Pulmonary artery endothelial cell (primary cell): ENCODE measurements at places on chromosomes 11 and 22. TPM values are rescaled to one million over a fixed set of nuclear protein-coding genes. Genes with fewer than 3 reads are reported as not detected.

DNA sequence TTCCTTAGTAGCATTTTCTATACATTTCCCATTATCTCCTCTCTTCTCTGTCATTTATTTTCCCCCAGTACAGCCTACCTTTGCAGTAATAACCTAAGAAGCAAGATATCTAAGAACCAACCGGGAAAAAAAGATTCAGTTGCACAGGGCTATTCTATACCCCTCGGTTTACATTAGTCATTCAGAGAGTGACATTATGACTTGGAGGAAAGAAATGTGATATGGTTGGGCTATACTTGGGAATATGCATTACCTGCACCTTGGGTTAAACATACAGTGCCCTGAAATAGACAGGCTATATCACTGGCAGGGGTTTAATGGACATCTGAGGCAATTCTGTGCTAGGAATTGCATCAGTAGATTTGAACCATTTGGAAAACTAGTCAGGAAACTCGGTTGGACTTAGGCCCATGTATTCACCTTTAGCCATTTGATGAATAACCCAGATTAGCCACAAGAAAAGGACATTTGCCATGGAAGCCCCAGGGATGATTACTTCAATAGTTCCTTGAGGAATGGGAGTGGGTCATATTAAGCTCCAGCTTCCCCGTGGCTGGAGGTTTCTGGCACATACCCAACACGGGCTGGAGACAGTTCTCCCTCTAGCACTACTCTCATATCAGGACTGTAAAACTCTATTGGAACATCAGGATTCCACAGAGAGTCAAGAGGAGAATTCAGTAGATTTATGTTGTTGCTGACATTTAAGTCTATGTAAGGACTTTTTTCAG, 973.2 kb downstream of the NTM start:
- DNase-seq: no peak

- DNase-seq: no peak
Measured at GRCh38 chr11:33895752-33896137, 3.9 kb upstream of the LMO2 start.

GRCh38 chr11:115366826-115367225, 137.4 kb downstream of the CADM1 start:
- no peak for DNase-seq

DNA sequence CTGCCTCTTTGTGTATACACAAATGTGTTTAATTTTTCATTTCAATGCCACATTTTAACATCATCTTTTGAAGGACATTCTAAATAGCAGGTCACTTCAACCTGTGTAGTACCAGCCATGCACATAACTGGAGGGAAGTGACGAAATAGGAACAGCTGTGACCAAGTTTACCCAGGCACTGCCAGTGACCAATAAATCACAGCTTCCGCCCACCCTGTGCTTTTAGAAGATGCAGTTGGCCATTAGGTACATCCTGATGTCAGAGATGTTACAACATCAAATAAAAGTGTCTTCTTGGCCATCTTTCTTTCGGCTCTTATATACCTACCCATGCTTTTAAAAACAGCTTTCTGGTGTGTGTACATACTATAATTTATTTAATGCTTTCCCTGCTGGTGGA, 7.8 kb downstream of the LDLRAD3 start:
- DNase-seq: no peak

DNA sequence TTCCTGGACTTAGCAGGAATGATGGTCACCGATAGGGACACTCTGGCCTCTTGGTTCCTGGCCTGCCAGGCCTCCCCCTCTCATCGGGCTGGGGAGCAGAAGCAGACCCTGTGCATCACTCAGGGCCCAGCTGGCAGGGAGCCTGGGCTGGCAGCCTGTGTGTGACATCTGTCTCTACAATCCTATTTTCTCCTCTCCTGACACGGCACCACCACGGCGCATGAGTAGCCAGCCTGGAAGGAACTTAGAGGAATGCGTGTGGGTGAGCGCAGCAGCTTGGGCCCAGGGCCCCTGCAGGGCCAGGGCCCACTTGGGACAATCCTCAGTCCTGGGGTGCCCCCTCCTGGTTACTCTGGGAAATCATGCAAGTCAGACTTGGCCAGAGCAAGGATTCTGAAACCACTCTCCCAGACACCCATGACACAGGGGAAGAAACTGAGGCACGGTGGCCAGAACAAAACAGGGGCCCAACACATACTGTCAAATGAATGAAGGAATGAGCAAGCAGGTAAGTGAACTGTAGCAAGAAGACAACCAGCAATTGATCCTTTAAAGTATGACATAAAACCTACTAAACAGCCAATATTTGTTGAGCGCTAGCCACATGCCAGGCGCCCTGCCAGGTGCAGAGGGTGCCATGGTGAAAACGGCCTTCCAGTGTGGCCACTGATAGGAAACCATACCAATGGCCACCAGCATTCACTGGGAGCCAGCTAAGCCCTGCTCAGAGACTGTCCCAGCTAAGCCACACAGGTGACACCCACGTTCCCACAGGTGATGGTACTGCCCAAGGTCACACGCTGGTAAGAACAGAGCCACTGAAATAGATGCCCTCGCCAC, 13.3 kb downstream of the RSPH14 start:
- peak; percentile 27 for DNase-seq

DNA sequence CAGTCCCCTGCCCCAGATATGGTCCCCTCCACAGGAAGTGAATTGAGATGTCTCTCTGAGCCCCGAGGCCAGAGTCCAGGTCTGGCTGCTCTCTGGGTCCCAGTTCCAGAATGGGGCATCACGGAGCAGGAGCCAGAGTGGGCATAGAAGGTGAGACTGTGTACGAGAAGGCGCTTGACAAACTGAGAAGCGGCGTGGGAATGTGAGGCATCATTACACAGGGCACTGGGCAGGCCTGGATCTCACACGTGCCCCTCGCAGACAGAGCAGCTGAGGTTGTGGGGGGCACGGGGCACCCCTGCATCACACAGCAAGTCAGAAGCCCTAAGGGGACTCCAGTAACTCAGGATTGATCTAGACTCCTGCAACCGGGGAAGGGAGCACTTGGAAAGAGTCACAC, 9.2 kb downstream of the STARD10 start:
- no peak for DNase-seq

DNA sequence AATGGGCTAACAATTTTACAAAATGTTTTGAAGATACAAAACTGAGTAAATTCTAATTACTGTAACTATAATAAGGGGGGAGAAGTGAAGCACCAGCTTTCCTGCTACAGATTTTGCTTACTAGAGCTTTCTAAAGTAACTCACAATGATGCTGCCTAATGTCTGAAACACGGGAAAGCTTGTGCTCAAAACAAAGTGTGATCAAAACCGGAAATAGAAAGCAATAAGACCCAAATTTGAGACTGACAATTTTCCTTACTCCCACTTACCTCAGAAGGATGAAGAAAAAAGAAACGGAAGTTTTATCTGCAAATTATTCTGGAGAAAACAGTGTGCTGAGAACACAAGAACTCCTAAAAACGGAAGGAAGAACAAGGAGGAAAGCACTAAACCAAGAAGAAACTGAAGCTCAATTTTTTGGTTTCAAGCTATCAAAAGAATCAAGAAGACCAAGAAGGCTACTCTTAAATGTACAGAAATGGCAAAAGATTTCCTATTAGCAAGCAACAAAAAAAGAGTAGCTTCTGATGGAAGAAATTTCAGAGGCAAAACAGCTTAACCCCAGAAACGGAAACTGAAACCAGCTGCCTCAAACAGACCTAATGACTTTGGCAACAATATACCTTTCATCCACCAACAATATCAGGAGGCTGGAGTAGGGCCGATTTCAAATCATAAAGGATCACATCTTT, 33.4 kb downstream of the AMBRA1 start:
- DNase-seq: no peak

GRCh38 chr11:122781378-122782195, 56.7 kb upstream of the CRTAM start:
- peak; percentile 65 for DNase-seq

DNA sequence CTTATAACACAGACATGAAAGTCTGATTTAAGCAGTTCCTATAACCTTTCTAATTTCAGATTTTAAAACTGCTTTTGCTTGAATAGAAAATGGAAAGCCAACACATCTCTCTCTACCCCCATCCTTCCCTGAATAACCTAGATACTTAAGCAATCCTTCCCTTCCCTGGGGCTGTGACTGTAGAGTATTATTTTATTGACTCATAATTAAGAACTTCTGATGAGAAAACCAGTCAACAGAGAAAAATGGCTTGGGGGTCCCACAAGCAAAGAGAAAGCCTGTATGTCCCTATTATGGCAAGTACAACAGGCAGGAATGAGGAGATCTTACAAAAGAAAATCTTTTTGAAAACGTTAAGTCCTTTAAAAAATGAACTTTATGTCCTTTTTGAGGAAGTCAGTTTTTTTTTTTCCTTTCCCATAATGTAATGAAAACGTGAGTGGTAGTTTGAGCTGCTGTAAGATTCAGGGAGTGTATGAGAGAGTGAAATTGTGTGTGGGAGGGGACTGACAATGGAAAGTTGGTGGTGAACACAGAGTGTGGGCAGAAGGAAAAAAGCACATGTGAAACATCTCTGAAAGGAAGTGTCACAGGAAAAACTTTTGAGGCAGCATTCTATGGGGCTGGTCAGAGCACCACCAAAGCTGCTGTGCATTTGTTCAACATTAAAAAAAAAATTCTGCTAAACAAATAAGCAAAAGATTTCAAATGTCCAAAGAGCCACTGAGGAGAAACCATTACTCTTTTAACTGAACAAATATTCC, 154.6 kb downstream of the MAML2 start:
- DNase-seq: peak; percentile 8

DNA sequence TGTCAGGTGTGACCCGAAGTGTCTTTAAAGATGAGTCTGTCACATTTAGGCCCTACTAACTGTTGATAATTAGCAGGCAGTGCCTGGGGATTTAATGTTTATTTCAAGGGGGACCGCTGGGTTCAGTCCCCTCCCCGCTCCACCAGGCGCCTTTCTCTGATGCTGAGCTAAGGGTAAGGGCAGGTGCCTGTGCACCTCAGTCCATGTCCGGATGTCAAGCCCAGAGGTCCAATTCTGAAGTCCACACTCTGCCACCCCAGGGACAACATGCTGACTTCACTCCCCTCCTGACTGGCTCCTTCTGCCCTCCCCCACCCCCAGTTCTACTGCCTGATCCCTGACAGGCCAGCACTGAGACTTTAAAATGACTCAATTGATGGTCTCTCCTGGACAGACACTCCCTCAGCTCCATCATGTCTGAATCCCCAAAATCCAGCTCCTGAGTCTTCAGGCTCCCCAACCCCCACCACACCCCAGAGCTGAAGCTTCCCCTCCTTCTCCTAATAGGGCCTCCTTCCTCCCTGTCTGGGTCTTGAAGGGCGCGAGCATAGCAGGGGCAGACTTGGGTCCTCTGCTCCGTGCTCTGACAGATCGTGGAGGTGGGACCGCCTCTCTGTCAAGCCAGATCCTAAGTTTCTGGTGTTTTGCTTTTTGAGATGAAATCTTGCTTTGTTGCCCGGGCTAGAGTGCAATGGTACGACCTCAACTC, 49.8 kb upstream of the ANO1 start:
- DNase-seq: no peak

DNA sequence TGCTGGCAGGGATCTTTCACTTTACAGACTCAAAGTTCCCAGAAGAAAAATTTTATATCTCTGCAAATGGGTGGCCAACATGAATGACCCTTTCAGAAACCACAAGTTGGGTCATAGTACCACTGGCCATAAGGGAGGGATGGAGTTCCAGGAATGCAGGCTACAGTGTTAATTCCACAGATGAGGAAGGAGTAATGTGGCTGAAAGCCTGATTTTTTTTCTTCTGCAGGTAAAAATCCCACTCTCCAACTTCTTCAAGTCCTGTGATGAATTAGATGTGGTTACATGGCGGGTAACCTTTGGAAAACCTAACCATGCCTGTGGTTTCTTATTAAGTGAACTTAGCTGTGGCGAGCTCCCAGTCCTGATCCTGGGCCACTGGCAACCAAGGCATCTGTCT, 103.2 kb downstream of the SLC1A2 start:
- DNase-seq: no peak

DNA sequence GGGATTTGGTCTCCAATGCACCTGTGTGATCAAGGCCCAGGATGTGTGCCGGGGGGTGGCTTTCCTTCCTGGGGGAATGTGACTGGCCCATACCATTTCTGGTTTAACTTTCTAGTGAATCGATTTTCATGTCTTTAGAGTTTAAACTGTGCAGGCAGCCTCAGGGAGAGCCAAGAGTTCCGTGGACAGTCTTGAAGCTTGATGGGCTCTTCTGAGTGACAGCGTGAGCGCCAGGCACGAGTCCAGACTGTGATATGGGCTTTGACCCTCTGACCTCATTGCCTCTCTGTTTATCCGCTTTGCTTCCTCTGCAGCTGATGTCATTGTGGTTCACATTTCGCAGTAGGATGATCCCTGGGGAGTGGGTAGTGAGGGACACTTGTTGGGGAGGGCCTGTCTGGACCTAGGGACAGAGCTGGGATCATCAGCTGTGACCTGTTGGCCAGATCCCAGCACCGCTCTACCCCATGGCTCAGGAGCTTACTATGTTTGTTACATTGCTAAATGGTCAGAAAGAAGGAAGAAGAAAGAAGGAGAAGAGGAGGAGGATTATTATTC, 80.6 kb upstream of the CLDN5 start:
- peak; percentile 17 for DNase-seq

DNA sequence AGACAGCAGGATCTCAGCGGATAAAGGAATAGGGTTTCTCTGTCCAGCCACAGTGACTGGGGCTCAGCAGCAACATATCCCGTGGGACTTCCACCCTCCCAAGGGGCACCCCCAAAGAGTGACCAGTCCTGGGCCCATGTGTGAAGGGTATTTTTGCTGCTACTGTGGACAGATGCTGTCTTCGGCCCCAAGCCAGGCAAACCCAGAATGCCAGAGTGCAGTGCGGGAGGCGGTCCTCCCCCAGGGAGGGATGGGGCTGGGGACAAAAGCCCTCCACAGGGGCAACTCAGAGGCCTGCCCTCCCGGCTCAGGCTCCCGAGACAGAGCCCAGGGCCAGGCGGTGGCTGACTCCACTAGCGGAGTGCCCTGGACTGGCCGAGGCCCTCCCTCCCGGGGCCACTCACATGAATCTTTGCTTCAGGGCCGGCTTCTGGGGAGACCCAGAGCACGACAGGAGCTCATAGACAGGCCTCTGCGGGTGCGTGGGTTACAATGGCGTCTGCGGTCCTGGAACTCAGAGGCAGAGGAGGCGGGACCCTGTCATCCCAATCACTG, 34.7 kb upstream of the WNT7B start:
- no peak for DNase-seq

DNA sequence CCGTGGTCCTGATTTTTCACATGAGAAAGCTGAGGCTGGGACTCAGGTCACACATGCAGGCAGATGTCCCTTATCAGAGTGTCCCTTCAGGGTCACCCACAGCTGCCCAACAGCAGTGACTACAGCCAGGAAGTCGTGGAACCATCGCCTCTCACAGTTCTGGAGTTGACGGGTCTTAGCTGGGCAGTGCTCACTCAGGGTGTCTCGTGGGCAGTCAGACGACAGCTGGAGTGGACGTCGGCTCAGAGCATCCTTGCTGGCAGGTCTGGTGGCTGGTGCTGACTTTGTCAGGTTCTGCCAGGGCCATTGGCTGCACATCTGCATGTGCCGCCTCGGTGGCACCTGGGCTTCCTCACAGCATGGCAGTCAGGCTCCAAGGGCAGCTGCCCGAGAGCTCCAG, 35.6 kb upstream of the TH start:
- no peak for DNase-seq

GRIK4 gene
- total RNA-seq: 0.07 and 0.11 TPM in 2 replicates

PHLDA2 gene
- total RNA-seq: 8.4 and 12.1 TPM in 2 replicates

MGAT3 gene
- total RNA-seq: not detected in 2 replicates

OR2D2 gene
- total RNA-seq: 0.07 and 0.18 TPM in 2 replicates

UNC93B1 gene
- 14.7 and 16.0 TPM in 2 replicates for total RNA-seq

HTR3A gene
- total RNA-seq: not detected in 2 replicates

OR52N4 gene
- total RNA-seq: not detected in 2 replicates
